ENCODE measurements at places on chromosomes 5 and 9.
A peak's percentile ranks its signal among the peaks of the same experiment; 100 is the strongest.

DNA sequence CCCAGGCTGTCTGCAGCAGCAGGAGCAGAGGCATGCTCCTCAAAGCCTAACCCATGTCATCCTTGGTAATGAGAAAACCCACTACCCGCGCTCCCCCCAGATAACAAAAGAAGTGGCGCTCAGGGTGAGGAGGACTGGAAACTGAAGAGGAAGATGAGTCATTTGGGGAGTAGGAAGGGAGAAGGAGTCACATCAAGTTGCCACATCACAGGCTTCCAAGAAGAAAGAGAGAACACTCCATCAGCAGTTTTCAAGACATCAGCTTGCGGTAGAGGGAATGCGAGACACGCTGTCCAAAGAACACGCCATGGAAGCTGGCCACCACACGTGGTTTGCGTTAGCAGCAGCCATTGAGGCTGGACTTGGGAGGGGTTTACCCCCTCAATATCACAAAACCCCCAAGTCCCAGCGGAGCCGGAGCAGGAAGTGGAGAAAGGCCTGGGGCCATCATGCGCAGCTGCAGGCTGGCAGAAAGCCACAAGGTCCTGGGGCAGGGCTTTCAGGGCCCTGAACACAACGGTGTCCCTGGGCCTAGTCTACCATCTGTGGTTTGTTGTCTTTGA is 41.5 kb downstream of the SH3PXD2B start:
- no peak for DNase-seq

DNA sequence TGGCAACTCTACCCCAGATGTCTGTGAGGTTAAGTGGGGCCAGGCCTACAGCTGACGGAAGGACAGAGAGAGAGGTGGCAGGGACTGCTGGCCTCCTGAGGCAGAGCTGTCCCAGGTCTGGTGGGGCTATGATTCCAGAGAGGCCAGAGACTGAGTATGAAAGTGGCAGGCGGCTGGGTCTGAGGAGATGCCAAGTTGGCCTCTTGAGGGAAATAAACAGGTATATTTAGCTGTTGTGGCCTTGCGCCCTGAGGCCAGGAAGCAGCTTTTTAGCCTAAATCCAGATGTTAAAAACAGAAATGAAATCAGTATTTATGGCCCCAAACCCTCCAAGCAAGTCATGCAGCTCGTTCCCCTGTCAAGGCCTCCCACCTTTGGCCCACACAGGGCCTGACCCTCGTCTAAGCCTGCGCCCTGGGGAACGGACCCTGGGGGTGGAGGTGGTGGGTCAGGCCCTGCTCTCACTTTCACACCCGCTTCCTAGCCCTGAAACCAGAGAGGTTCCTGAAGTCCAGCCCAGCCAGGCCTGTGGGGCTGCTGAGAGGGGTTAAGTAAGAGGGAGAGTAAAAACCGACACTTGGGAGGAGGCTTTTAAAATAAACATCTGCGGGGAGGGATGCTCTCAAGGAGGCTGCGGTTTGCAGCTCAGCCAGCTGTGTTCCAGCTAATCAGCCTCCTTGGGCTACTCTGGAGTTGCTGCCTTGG is 18.7 kb downstream of the PCDHGC5 start:
- peak; percentile 60 for DNase-seq

GRCh38 chr5:4662756-4663155 is 477.4 kb upstream of the ADAMTS16 start:
- DNase-seq: no peak

DNA sequence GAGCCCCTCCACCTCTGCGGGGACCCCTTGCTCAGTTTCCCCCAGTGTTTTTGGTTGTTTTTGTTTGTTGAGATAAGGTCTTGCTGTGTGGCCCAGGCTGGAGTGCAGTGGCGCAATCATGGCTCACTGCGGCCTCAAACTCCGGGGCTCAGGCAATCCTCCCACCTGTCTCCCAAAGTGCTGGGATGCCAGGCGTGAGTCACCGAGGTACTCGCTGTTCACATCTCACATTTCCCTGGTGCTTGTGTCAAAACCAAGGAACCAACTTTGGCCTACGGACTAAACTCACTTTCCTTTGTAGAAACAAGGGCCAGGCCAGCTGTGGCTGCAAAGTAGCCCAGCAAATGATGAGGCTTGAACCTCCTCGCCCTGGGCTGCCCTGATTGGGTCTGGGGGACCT is 9.7 kb upstream of the AJM1 start:
- DNase-seq: no peak

GRCh38 chr9:118271936-118272335 is 567.7 kb downstream of the TLR4 start:
- no peak for DNase-seq

DNA sequence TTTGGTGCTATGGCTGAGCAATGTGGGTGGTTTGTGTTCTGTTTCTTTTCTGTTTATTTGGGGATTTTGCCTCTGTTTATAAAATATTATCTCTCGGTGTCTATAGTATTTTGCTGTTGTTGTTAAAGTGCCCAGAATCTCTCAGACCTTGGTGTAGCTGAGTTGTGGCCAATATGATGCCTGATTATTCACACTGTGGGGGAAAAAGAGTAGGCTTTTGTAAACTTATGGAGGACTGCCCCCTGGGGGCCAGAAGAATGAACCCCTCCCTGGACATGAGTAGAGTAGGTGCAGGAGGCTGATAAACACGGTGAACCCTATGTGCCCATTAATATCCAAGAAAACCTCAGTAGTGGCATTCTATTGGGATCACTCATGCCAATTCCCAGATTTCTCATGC is 49.0 kb upstream of the DPYSL3 start:
- DNase-seq: peak; percentile 3

DNA sequence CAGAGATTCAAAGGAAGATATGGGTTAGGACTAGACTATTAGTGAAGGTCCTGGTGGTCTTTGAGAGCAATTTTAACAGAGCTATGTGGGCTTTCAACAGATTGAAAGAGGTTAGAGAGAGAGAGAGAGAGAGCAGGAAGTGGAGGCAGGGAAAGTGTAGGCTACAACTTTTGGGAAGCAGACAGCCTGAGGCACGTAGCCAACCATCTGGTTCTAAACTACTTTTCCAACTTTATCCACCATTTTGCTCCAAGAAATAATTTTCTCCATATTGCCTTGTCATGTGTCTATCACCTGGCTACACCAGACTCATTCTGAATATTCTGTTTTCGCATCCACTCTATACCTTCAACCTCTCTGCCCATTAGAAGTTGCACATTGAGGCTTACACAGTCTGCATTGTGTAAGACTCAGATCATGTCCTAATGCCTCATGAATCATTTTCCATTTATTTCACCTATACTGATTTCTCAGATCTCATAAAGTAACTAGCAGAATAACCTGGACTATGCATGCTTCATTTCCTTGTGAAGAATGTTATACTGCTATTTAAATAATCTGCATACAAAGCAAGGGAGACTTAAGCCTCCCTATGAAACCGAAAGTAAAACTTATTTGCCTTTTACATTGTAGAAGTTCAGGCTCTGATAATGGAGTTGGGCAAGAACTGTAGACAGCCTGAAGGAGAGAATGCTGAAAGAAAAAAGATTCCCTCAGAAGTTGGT is 235.6 kb downstream of the ELAVL2 start:
- DNase-seq: no peak

- no peak for DNase-seq
Observed at GRCh38 chr5:144913661-144914060, 743.0 kb downstream of the KCTD16 start.

GRCh38 chr9:76912636-76913275 is 6.8 kb upstream of the PRUNE2 start:
- DNase-seq: no peak

- DNase-seq: no peak
Observed at GRCh38 chr9:12318732-12319685, 374.2 kb upstream of the TYRP1 start.

DNA sequence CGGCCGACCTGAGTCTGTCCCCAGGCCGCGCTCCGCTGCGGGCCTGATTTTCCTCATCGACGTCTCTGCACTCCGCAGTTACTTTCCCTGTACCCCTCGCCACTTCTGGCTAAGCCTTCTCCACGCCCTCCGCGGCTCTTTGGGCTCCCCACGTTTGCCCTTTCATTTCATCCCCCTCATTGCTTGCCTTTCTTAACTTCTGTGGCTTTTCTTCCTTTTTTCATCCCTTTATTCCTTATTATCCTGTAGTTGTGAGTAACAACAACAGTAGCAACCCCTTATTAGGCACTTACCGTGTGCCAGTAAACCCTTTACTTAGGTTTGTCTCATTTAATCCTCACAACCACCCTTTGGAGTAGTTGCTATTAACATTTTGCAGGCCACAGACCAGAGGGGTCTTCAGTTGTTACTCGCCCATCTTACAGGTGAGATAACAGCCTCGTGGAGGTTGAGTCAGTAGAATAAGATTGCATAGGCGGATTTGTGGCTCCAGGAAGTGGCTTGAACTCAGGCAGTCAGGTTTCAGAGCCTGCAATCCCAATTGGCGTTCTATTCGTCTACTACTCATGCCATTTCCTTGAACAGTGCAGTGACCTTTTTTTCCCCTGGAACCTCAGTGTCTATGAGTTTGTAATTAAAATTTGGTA is 724 bp downstream of the TCERG1 start:
- peak; percentile 41 for DNase-seq

- DNase-seq: no peak
Observed at GRCh38 chr9:4097515-4097914, 202.4 kb downstream of the GLIS3 start.

- no peak for DNase-seq
Observed at GRCh38 chr9:107281922-107282667, 984 bp upstream of the RAD23B start.

- no peak for DNase-seq
Observed at GRCh38 chr5:71693828-71694427, 25.1 kb upstream of the CARTPT start.

DNA sequence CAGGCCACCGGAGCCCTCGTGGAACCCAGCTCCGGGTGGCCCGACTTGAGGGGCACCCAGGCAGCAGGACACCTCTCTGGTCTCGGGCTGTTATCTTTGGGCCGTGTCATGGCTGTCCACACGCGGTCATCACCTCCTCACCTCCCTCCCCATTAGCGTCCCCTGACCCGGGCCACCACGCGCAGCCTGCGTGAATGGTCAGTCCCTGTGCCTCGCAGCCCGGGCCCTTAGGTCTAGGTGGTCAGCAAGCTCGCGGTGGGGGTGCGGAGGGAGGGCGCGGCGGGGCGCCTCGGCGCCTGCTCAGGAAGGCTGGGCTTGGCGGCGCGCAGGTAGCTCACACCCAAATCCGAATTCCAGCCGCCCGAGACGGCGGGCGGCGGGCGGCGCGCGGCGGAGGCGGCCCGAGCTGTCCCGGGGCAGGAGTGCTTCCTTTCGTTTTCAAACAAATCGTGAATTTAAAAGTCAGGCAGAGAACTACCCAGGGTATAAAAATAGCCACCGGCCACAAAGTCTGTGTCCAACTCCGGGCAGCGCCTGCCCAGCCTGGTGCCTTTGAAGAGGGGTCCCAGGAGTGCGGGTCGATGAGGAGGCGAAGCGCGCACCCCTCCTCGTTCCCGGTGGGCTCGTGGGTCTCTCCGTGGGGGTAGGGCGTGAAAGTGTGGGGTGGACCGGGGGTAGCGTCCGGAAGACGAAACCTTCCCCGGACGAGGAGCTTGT is 1.0 kb upstream of the RXRA start:
- peak; percentile 24 for DNase-seq

DNA sequence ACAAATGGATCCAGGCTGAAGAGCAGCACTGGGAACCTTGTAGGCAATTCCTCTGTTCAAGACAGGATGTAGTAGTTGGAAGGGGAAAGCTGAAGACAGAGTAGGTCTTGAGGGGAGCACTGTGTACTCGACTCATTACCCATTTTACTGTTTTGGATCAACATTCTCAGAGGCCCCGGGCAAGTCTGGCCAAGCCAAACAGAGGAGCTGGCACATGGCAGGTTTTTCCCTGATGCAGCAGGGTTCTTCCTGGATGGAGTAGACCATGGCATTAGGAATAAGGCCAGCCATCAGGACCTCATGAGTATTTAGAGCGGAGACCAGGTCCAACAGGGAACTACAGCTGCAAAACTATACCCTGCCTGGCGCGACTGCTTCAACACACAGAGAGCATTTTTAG is 4.4 kb downstream of the SVEP1 start:
- DNase-seq: no peak

- DNase-seq: no peak
Observed at GRCh38 chr5:171706736-171707441, 78.7 kb upstream of the SMIM23 start.

- DNase-seq: no peak
Observed at GRCh38 chr9:3189113-3189861, 336.5 kb downstream of the RFX3 start.

DNA sequence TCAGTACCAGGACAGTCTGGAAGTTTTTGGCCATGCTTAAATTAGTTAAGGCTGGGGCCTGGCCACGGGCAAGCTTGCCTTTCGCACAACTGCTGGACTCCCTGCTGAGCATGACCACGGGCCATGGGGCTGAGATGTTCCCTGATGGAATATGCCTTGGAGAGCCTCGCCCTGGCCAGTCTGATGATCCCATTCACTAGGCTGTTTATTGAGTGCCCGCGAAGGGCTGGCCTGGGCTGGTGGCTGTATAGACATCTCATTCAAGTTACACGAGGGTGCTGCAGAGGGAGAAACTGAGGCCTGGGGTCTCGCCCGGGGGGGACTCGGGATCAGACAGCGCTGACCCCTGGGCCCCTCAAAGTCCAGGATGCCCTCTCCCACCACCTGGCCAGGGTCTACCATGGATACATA is 7.8 kb upstream of the RXRA start:
- no peak for DNase-seq

All from germinal center (tissue), 1 donor.